ENCODE measurements at places on chromosomes 4 and X. TPM values are rescaled to one million over a fixed set of nuclear protein-coding genes. Genes with fewer than 3 reads are reported as not detected.

Gene SPINK2
- not detected for total RNA-seq

Gene NHSL2
- total RNA-seq, result under 0.01 TPM

Gene GNPDA2
- 8.5 TPM for total RNA-seq

Gene GNRHR
- not detected for total RNA-seq

Gene CLCN3
- 2.3 TPM for total RNA-seq

Gene CXCL11
- total RNA-seq, result not detected

Gene SYP
- total RNA-seq, result 5.0 TPM

Gene EFNB1
- total RNA-seq, result 28.7 TPM

- no peak for DNase-seq
Measured at GRCh38 chrX:71171110-71171801, 26.6 kb downstream of the NLGN3 start.

DNA sequence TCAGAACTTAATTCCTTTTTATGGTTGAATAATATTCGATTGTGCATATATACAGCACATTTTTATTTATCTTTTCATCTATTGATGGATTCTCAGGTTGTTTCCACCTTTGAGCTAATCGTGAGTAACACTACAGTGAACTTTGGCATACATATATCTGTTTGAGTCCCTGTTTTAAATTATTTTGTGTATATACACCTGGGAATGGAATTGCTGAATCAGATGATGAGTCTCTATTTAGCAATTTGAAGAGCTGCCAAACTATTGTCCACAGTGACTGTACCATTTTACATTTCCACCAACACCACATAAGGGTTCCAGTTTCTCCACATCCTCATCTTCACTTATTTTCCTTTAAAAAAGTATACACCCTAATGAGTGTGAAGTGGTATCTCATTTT, 166.2 kb upstream of the FGF13 start:
- no peak for DNase-seq

DNA sequence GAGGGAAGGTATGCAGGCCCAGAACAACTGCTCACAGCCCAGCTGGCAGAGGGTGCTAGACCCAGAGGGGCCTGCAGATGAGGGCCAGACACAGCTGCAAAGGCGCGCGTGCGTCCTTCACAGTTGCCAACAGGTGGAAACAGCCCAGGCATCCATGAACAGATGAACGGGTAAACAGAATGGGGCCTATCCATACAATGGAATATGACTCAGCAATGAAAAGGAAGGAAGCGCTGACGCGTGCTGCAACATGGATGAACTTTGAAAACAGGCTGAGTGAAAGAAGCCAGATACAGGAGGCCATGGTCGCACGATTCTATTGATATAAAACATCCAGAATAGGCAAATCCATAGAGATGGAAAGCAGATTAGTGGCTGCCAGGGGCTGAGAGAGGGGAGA, 83.1 kb upstream of the DDX3X start:
- DNase-seq, result no peak

- no peak for DNase-seq
Measured at GRCh38 chrX:97402333-97402732, 518.6 kb downstream of the RPA4 start.

- no peak for DNase-seq
Measured at GRCh38 chr4:114791976-114792375, 193.4 kb downstream of the UGT8 start.

GRCh38 chr4:36737691-36738090, 456.3 kb downstream of the DTHD1 start:
- DNase-seq, result no peak

DNA sequence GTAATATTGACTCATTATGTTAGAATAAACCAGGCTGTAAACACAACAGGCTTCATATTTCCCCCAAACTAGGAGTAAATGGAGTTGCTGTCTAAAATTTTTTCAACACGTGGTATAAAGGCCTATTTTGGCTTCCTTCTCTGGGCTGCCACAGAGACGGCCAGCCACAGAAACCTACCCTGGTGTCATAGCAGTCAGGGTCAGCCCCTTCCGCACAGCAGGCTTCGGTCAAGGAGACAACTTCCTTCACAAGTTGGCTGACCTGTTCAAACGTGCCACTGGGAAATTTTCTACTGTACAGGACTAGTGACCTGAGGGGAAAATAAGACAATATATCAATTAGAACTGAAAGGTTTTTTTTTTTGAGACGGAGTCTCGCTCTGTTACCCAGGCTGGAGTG, 15.8 kb downstream of the GC start:
- DNase-seq, result no peak

DNA sequence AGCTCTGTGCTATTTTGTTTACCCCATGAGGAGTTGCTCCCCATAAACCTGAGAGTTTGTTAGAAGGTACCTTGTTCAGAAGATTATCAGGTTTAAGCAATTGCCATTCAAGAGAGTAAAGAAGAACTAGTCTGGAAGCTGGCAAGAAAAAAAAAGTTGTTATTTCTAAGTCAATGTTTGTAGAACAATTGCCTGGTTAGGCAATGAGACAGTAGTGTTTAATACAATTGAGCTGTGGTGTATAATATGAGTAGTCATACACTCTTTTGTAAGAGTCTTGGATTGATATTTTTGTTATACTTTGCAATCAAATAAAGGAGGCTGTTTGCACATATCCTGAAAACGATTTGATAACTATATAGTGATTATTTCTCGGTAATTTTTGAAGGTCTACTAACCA, 44.7 kb downstream of the GALNT7 start:
- no peak for DNase-seq

DNA sequence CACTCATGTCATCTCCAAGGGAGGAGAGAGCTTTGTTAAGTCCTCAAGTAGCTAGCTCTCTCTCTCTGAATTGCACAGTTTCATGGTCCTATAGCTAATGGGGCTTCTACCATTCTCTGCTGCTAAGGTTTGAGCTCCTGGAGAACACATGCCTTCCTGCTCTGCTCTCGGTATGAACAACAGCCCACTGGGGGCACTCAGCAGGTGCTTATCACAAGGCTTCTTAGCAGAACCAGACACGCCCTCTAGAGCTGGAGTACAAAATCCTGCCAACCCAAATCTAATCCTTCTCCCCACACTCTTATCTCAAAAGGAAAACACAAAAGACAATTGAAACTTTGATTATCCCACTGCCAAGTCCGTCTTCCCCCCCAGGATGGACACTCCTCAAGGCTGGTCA, 176.5 kb downstream of the HS3ST1 start:
- DNase-seq, result no peak

DNA sequence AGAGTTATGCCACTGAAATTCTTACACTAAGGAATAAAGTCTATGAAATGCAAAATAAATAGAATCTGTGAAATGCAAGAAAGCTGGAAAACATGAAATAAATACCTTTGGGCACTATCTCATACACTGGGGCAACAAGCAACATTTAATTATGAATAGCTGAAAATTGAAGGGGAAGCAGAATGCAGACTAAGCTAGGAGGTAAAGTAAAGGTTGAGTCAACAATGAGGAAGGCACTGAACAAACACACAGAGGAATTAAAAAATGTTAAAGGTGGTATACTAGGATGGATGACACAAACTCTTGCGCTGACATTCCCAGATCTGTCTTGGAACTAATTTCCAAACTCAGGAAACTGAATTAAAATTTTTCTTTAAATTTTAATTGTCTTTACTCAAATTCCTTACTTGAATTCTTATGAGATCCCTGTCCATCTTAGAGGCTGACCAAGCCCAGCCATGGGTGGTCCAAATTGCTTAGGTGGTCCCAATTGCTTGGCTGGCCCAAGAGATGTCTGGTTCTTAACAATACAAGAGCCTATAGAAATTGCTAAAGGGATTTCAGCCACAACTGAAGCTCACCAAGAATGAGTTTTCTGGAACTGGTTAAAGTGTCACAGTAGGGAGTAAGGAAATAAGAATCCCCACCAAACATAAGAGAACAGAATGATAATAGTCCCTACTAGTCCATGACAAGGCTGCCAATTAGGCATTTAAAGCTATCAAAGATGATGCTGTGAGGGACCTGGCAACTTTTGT, 41.3 kb upstream of the ZCCHC13 start:
- DNase-seq, result no peak

GRCh38 chr4:185749858-185750257, 62.1 kb downstream of the SORBS2 start:
- no peak for DNase-seq

- DNase-seq, result no peak
Measured at GRCh38 chrX:134653835-134654234, 4.4 kb downstream of the PLAC1 start.

- no peak for DNase-seq
Measured at GRCh38 chr4:154478547-154478946, 13.1 kb downstream of the DCHS2 start.

DNA sequence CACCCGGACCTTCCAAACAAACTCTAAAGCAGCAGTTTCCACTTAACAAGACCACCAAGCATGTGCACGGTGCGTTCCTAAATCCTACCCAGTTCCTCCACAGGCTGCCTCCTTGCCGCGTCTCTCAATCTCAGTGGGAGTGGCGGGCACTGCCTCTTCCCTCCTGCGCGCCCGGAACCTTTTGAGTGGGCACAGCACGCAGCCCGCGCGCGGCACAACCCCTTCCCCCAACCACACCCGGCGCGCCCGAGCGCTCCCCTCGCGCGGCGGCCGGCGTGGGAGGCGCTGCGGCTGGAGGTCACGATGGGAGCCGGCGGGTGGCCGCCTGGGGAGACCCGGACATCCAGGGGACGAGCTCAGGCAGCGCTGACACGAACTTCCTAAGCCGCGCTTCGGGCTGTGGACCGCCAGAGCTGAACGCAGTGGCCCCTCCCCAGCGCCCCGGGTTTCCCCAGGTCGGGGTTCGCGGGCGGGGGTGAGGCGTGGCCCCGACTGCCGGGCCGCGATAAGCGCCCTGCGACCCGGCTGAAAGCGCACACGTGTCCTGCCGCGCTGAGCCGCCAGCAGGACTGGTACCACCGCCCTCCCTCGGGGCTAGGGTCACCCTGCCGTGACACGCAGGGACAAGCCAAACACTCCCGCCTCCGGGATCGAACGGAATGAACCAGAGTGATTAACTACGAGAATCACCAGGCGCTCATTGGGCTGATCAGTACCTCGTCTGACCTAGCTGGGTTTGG, at the start of gene ABCG2:
ABCG2 (minus strand) TSS at position 151 of the 740 bp plus-strand sequence. CDS start 18,644 bp downstream, outside the sequence.
- no peak for DNase-seq

GRCh38 chr4:84578540-84579402, 4.2 kb upstream of the CDS1 start:
- DNase-seq, result no peak

- peak; percentile 32 for DNase-seq
Measured at GRCh38 chr4:110518889-110519490, 43.0 kb downstream of the ENPEP start.

GRCh38 chr4:25308761-25309160, 3.8 kb upstream of the ZCCHC4 start:
- DNase-seq, result no peak

DNA sequence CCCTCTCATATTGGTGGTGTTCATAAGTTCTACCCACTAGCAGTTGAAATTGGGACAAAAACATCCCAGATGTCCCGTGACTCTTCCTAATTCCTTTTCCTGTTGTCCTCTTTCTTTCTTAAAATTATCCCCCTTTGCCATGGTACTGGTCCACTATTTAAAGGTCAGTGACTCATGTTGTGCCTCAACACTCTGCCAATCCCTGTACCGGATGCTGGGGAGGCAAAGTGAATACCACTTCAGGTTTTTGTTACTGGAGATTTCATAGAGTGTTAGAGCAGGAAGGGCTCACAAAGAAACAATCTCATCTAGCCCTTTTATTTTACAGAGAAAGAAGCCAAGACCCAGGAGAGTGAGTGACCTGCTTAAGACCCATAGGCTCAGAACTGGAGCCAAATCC, 24.6 kb downstream of the SEPTIN11 start:
- DNase-seq, result no peak

- DNase-seq, result no peak
Measured at GRCh38 chrX:555725-556666, 74.6 kb upstream of the SHOX start.

DNA sequence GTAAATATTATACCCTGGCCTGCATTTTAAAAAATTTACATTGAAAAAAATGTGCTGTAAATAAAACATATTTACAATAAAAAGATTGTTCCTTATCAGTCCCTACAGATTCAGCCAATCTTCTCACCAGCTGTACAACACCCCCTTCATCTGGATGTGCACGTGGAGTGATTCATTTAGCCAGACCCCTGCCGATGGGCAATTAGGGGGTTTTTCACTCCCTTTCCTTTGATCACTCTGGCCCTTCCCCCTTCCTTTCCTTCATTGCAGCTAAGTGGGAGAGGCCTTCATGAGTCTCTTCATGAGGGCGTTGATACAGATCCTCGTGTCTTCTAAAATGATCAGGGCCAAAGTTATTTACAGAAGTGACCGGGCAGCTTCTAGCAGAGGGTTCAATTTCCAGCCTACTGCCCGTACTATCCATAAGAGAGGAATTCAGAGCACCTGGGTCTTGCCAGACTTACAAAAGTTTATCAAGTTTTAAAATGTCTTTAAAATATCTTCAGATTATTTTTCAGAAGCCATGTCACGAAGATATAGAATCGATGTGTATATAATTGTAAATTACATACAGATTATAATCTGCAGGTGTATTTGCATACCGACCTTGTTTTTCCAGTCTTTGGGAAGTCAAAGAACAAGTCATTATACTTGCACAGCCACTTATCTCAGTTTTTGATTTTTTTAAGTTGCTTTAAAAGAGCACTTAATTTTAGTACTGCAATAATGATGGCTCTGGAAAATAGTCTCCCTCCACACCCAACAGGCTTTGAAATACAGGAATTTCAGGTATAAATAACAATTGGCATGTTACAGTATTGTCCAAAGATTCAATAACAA, 21.4 kb upstream of the RASL11B start:
- peak; percentile 49 for DNase-seq

- DNase-seq, result no peak
Measured at GRCh38 chr4:90403781-90404180, 276.6 kb downstream of the CCSER1 start.

DNA sequence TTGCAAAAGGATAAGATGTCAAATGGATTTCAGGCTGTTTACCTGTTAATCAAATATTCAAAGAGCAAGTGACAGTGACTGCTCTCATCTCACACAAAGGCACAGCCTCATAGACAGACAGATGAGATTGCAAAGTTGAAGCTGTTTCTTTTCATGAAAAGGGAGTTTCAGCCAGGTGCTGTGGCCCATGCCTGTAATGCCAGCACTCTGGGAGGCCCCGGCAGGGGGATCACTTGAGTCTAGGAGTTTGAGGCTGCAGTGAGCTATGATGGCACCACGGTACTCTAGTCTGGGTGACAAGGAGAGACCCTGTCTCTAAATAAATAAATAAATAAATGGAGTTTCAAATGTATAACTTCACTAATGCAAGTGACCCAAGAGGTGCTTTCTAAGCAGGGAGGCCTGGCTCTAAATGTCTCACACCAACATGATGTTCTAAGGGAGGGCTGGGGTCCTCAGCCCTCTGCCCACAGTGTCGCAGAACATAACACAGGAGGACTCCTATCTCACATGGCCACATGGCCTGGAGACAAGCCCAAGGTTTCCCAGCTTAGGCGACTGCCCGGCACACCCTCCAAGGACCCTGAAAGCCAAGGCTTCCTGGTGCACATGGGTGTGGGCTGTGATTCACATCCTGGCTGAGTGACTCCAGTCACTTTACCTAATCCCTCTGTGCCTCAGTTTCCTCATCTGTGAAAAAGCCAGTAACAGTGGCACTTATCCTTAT, 26.8 kb downstream of the PPP2R2C start:
- DNase-seq, result no peak
